ENCODE measurements at places on chromosomes 7 and 10.

- peak; percentile 28 for DNase-seq
These were observed 34.4 kb upstream of the SLF2 start for GRCh38 chr10:100878291-100878910.

DNA sequence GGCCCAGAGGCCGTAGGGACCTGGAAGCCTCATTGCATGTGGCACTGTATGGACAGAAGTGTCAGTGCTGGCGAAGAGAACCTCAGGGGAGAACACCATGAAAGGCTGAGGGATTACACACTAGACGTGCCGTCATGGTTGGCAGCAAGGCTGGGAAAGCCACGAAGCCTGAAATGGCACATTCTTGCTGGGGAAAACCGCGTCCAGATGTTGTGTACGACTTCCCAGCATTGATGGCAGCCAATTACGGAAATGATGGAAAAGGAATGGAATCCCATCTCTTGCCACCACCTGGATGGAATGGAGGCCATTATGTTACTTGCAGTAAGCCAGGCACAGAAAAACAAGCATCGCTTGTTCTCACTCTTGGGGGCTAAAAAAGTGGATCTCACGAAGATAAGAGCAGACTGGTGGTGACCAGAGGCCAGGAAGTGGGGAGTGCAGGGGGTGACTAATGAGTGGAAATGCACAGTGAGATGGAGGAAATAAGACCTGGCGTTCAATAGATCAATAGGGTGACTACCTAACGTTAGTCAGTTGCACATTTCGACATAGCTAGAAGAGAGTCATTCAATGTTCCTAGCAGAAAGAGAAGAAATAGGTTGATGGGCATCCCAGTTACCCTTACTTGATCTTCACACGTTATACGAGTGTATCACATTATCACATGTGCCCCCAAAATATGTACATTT, 14.6 kb upstream of the PWWP2B start:
- no peak for DNase-seq

DNA sequence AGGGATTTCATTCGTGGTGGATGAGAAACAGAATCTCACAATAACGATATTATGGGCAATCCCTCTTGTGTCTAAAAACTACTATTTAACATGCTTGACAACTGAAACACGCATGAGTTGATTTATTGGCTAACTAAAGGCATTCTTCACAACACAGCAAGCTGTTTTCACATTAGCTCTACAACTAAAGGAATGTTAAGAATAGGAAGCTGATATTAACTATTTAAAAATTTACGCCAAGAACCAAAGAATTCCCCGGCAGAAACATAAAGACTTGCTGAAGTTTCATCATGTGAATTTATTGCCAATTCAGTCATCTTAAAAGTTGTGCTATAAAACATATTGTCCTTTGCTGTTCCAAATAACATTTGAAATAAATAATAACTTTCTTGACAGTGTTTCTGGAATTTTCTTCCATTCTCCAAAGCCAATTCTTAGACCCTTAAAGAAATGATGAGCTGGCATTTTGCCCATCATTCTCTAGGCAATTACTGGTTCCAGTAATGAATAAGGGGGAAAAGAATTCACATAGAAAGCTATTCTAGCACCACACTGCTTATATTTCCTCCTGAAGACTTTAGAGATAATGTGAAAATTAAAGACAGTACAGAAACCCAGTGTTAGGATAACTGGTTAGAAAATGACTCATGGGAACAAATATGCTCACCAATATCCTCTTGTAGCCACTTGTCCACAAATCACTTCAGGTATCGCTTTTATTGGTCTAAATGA, 233.1 kb downstream of the PARD3 start:
- no peak for DNase-seq

GRCh38 chr7:940599-941408, 13.7 kb downstream of the ADAP1 start:
- DNase-seq: no peak

DNA sequence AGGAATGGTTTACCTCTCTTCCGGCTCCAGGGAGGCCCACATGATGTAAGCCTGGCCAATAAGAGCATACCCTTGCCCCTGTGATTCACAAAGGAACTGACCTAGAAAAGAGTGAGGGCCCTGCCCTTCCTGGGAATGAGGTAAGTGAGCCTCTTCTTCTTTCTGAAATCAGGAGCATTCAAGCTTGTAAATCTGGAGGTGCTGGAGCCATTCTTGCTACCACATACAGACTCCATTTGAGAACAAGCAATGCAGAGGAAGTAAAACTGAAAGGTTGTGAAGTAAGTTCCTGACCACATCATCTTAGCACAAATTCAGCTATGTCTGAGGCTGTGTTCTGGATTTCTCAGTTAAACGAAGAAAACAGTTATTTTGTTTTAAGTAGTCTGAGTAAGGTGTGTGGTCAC, 132.2 kb downstream of the CD36 start:
- no peak for DNase-seq

DNA sequence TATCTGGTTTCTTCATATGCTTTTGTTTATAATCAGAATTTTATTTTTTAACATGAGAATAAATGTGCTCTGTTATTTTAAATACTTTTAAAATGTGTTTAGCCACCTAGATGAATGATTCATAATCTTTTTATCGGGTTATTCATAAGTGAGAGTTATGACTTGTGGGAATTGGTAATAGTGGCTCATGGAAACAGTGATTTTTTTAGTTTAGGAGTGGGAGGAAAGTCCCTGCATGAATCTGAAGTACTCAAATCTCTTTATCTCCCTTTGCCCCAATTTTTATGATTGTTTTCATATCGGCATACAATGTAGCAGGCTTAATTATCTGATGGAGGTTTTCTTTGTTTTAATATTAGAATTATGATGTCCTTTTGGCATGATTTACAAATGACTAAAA, 42.9 kb downstream of the TAX1BP1 start:
- no peak for DNase-seq

- no peak for DNase-seq
These were observed 119.0 kb upstream of the KCNMA1 start for GRCh38 chr10:77756319-77757232.

DNA sequence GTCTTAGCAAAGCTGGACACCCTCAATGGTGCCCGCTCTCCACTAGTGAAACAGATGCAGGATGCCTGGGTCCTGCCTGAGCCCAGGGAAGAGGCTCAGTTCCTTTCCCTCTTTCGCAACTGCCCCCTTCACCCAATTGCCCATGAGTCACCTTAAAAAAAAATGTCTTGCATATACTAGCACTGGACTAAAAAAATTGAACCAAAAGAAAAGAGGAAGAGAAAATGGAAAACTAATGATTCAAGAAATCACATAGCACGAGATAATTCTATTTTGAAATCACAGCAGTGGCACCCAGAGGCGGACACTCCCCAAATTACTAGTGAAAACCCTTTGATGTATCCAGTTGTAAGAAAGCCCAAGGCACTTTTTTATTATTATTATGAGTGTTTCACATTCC, 972.5 kb downstream of the LRMDA start:
- DNase-seq: no peak

DNA sequence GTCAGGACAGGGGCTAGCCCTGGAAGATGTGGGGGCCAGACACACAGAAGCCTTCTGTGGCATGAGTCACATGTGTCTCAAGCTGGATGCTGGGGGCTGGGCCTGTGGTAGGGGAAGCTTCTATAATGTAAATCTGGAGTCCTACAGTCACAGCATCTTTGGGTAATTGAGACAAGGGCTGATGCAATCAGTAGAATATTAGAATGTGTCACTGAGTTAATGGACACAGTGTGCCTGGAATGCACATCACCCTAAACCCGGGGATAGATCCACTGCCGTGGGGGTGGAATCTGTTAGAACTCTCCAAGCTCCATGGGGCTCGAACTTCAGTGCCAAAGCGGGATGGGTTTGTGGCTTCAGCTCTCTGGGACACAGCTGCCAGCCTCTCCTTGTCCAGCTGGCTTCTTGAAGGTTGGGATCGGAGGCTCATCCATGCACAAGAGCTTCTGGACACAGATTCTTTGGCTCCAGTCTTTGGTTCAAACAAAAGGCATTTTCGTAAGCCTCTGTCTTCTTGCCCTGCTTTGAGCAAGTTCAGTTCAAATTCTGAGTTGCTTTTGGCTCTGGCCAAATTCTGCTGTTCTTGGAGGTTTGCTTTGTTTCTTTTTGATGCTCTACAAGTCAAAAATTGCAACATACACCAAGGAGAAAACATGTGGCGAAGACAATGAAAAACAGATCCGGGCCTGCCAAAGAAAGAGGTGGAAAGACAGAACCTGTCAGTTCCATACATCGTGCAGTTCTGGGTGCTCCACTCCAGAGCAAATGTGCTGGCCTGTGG, 194.8 kb upstream of the ZNF32 start:
- DNase-seq: no peak

- no peak for DNase-seq
These were observed 8.1 kb downstream of the SRGN start for GRCh38 chr10:69096045-69096444.
